ENCODE measurements at places on chromosomes 4 and X.

DNA sequence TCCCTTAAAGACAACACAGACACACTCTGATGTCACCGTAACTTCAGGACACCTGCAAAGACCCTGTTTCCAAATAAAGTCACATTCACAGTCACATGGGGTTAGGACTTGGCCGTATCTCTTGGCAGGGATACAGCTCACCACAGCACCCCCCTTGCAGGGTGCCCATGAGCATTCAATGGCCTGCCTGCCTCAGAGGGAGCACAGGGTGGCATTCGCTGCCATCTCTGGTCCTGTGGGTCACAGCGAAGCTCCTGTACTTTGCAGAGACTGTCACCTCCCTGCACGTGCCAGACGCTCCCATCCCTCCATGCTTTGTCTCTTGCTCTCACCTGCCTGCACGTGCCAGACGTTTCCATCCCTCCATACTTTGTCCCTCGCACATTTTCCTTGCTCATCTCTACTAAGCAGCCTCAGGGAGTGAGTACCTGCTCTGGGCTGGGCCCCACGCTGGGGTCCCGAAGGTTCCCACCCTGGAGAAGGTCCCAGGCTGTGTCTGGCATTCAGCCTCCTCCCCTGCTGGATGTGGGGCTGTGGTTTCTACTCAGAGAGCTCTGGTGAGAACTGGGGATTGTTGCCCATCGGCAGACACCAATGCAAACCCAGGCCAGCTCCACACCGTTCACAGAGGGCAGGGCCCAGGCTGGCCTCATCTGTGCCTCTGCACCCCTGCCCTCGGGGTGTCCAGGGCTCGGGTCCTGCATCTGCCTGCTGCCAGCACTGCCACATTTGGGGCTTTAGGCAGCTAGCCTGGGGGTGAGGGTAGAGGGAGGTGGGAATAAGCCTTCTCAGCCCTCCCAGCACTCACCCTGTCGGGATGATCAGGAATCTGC lies 15.8 kb downstream of the HTRA3 start:
- no peak overlapping the region for H3K27ac ChIP-seq
- no peak overlapping the region for H3K4me3 ChIP-seq
- peaks cover 8% of the 10 kb centered on the region for H3K4me1 ChIP-seq

GRCh38 chr4:186633844-186634243 lies 78.5 kb upstream of the MTNR1A start:
- H3K4me1 ChIP-seq: no peaks in the 10 kb centered on the region
- H3K27me3 ChIP-seq: no peaks in the 10 kb centered on the region
- no peak for DNase-seq
- H3K4me3 ChIP-seq: no peak overlapping the region

DNA sequence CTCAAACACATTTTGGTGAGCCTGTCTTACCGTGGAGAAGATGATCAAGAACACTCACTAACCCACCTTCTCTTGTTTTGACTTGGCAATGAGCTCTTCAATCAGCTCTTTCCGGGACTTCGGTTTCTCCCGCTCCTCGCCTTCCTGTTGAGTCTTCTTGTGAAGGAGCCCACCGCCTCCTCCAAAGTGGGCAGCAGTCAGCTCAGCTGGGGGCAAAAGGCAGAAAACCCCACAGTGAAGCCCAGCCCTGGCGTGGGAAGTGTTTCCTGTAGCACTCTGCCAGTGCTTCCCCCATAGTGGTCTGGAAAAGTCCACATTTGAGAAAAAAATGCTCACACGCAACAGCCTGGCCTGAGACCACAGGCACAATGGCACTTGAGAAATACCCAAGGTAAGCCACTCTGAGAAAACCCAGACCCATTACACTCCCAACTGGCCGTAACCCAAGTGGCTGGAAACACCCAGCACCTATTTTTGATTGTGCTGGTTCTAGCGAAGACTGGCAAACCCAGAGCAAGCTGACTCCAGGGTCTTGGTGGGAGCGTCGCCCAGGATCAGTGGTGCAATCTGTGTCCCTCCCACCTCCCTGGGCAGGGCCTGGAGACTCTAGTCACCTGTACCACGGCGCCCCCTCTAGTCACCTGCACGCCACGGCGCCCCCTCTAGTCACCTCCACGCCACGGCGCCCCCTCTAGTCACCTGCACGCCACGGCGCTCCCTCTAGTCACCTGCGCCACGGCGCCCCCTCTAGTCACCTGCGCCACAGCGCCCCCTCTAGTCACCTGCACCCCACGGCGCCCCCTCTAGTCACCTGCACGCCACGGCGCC lies 8.6 kb downstream of the NOP14 start:
- H3K4me3 ChIP-seq: no peak overlapping the region
- DNase-seq: no peak
- H3K4me1 ChIP-seq: peaks cover 12% of the 10 kb centered on the region
- no peaks in the 10 kb centered on the region for H3K36me3 ChIP-seq

GRCh38 chr4:7032596-7032995 lies 10.6 kb upstream of the TADA2B start:
- peaks cover 32% of the 10 kb centered on the region for H3K36me3 ChIP-seq
- no peaks in the 10 kb centered on the region for H3K4me1 ChIP-seq
- no peaks in the 10 kb centered on the region for H3K27me3 ChIP-seq
- DNase-seq: no peak

DNA sequence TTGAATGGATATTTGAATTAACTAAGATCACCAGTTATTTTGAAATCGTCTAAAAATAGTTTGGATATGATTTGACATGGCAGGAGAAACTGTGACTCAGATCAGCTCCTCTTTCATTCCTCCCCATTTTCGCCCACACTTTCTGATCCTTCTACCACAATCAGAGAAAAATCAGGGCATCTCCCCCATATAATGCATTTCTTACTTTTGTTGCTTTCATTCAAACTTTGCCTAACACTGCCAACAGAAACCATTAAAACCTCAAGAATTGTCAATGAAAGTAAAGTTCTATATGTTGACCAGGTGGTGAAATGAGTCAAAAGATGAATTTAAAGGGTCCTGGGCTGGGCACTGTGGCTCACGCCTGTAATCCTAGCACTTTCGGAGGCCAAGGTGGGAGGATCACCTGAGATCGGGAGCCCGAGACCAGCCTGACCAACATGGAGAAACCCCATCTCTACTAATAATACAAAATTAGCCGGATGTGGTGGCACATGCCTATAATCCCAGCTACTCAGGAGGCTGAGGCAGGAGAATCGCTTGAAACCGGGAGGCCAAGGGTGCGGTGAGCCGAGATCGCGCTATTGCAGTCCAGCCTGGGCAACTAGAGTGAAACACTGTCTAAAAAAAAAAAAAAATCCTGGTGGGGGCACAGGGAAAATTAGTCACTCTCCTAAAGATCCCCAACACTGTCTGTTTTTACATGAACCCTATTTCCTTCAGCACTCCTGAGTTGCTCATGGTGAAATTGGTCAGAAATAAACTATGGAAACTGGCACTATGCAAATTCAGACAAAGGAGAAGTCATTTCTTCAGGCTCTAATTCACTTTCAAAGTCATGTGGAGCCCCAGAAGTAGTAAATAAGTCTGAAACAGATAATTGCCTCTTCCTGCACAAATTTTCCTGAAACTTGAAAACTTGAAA lies 122.8 kb upstream of the NOCT start:
- H3K4me1 ChIP-seq: peaks cover 16% of the 10 kb centered on the region
- H3K27ac ChIP-seq: no peak overlapping the region
- H3K4me3 ChIP-seq: no peak overlapping the region

DNA sequence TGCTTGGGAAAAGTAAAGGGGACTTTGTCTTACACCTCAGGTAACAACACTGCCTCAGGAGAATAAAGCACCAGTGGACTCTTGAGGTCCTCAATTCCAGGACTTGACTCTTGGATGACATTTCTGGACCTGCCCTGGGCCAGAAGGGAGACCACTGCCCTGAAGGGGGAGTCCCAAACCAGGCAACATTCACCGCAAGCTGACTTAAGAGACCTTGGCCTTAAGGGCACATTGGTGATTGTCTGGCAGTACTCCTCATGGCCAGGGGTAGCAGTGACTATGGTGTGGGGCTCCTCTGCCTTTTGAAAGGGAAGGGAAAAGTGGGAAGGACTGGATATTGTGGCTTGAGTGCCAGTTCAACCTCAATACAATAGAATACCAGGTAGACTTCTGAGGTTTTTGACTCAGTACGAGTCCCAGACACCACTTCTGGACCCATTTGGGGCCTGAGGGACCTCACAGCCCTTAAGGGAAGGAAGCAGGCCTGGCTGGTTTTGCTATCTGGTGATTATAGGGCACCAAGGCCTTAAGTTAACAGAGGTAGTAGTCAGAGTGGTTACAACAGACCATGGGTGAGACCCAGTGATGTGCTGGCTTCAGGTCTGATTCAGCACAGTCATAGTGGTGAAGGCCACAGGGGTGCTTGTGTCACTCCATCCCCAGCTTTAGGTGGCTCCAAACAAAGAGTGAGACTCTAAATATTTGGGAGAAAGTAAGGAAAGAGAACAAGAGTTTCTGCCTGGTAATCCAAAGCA lies 121.2 kb upstream of the TET2 start:
- no peaks in the 10 kb centered on the region for H3K27me3 ChIP-seq
- DNase-seq: no peak
- H3K4me1 ChIP-seq: no peaks in the 10 kb centered on the region
- no peak overlapping the region for H3K27ac ChIP-seq
- H3K4me3 ChIP-seq: no peak overlapping the region
- no peaks in the 10 kb centered on the region for H3K36me3 ChIP-seq

GRCh38 chrX:153818571-153819383 lies 11.6 kb downstream of the PDZD4 start:
- H3K36me3 ChIP-seq: no peaks in the 10 kb centered on the region
- H3K4me3 ChIP-seq: peak overlapping the region; percentile 56
- no peaks in the 10 kb centered on the region for H3K4me1 ChIP-seq
- H3K27ac ChIP-seq: no peak overlapping the region
- peaks cover 8% of the 10 kb centered on the region for H3K27me3 ChIP-seq
- DNase-seq: no peak
